ENCODE measurements at places on chromosomes 7 and 10.

DNA sequence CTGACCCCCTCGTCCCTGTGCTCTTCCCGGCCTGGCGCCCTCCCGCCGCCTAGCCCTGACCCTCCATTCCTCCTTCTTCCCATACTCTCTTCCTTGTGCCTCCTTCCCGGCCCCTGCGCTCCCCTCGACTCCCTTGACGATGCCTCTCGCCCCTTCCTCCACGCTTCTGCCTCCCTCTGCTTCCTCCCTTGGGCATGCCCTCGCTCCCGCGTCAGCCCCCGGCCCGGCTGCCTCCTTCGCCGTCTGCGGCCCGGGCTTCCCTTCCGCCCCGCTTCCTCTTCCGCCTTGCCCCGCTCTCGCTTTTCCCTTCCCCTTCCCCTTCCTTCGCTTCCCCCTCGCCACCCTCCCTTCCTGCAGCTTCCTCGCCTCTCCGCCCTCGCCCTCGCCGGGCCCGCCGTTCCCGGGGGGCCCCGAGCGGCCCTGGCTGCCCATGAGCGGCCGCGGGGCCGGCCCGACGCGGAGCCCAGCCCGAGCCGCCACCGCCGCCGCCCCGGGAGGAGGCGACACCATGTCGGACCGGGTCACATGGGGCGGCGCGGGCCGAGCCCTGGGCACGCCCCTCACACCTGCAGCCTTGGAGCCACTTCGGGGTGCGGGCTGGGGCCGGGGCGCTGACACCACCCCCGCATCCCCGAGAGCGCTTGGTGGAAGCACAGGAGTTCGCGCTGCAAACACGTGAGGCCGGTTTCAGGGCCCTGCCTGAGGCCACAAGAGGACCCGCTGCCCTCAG is at the start of gene FBXW4:
Gene FBXW4, minus strand, starts transcription at position 497 of the 730 bp plus-strand sequence. Its CDS starts 65 bp downstream, at position 432.
- DNase-seq: no peak

GRCh38 chr10:33950206-33950605 is 615.7 kb upstream of the NRP1 start:
- DNase-seq: no peak

GRCh38 chr7:214410-215212 is 22.2 kb downstream of the FAM20C start:
- DNase-seq: peak; percentile 89

GRCh38 chr7:8629504-8629903 is 196.1 kb downstream of the NXPH1 start:
- no peak for DNase-seq

- DNase-seq: peak; percentile 41
Measured at GRCh38 chr7:12643001-12643643, 44.3 kb upstream of the ARL4A start.

DNA sequence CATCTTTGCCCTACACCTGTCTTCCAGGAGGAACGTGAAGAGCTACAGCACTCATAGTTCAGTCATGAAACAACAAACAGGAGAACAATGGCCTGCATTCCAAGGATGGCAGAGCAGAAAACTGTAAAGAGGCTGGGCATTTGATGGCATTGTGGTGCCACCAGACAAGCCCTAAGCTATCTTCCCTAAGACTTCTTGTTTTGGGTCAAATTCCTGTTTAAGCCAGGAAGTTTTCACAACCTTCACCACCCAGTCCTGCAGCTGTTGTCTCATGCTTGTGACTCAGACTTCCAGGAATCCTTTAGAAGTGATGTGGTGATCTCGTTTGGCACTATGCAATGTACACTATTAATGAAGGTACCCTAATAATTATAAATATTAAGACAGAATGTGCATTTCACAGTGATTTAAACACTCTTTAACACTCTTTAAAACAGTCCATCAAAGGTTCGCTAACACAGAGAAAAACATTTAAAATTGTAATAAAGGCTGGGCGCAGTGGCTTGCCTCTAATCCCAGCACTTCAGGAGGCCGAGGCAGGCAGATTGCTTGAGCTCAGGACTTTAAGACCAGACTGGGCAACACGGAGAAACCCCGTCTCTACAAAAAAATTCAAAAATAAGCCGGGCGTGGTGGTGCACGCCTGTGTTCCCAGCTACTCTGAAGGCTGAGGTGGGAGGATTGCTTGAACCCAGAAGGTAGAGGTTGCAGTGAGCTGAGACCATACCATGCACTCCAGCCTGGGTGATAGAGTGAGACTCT is 2.7 kb upstream of the HERPUD2 start:
- peak; percentile 43 for DNase-seq

Data from astrocyte of the spinal cord (primary cell).